ENCODE measurements at places on chromosomes 5 and 9.

DNA sequence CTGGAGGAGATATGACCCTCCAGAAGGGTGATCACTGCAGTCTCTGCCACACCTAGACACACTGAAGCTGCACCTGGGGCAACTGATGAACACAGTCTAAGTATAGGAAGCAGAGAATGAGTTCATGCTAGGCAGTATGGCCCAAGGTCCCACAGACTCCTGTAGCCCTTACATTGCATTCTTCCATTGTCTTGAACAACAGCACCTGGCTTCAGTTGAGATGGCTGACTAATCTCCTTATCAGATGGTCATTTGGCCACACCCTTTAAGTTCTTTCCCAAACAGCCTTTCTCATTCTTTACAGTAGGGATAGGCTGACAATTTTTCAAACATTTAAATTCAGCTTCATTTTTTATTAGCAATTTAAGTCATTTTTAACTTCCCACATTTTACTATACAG lies 23.1 kb downstream of the CENPK start:
- H3K27ac ChIP-seq: no peak overlapping the region
- H3K4me1 ChIP-seq: no peaks in the 10 kb centered on the region
- peaks cover 28% of the 10 kb centered on the region for H3K36me3 ChIP-seq
- H3K27me3 ChIP-seq: no peaks in the 10 kb centered on the region
- DNase-seq: no peak

GRCh38 chr5:99010294-99010693 lies 81.5 kb upstream of the CHD1 start:
- no peak for DNase-seq
- H3K4me1 ChIP-seq: peaks cover 10% of the 10 kb centered on the region
- H3K4me3 ChIP-seq: no peak overlapping the region
- H3K36me3 ChIP-seq: peaks cover 7% of the 10 kb centered on the region
- no peaks in the 10 kb centered on the region for H3K27me3 ChIP-seq
- H3K27ac ChIP-seq: no peak overlapping the region

GRCh38 chr9:34992376-34992951 lies 2.9 kb downstream of the DNAJB5 start:
- no peak for DNase-seq
- peak overlapping the region; percentile 67 for H3K4me3 ChIP-seq
- peaks cover 4% of the 10 kb centered on the region for H3K36me3 ChIP-seq
- H3K27me3 ChIP-seq: no peaks in the 10 kb centered on the region
- H3K4me1 ChIP-seq: peaks cover 46% of the 10 kb centered on the region

DNA sequence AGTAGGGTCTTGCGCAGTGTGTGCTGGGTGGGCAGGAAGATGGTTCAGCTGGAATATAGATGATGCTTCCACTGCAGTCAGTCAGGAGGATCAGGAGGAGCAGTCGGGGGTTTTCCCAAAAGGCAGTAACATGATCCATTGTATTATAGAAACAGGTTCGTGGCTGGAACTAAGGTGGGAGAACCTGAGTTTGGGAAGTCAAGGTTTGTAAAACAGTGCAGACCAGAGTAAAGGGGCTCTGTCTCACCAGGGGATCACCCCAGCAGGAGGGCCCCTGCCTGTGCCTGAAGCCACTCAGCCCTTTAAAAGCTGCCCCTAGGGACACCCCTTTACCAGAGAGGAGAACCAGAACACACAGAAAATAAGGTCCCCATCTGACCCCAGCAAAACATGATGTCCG lies 213.4 kb downstream of the AUH start:
- no peak overlapping the region for H3K4me3 ChIP-seq
- no peak for DNase-seq

DNA sequence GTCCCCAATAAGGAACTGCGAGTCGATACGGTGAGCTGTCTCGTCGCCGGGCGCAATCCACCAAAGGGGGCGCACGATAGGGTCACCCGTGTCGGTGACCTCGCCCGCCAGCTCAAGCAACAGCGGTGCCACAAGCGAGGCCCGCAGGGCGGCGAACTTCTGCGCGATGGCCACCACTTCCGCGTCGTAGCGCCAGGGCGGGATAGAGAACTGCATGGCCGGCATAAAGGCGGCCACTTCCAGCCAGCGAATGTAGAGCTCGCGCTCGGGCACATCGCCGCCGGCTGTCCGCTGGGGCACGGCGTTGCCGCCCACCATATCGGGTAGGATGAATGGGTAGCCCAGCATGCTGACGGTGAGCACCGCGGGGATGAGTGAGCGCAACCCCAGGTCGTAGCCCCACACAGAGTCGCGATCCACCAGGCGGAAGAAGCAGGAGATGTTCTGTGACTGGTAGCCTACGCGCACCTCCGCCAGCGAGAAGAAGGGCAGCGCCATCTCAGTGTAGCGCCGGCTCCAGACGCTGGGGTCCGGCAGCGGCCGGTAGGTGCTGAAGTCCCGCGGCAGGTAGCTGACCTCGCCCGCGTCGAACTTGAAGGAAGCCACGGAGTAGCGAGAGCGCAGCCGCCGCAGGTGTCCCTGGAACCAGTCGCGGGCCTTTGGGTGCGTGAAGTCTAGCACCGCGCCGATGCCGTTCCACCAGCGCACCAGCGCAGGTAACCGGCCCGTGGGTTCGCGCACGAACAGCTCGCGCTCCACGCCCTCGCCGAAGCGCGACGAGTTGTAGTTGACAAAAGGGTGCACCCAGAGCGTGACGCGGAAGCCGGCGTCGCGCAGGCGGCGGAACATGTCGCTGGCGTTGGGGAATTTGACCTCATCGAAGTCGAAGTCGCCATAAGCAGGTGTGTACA lies 5.5 kb downstream of the MYORG start:
- no peak overlapping the region for H3K4me3 ChIP-seq
- peaks cover 8% of the 10 kb centered on the region for H3K4me1 ChIP-seq
- DNase-seq: no peak
- peaks cover 17% of the 10 kb centered on the region for H3K36me3 ChIP-seq
- peaks cover 20% of the 10 kb centered on the region for H3K27me3 ChIP-seq
- H3K27ac ChIP-seq: no peak overlapping the region

DNA sequence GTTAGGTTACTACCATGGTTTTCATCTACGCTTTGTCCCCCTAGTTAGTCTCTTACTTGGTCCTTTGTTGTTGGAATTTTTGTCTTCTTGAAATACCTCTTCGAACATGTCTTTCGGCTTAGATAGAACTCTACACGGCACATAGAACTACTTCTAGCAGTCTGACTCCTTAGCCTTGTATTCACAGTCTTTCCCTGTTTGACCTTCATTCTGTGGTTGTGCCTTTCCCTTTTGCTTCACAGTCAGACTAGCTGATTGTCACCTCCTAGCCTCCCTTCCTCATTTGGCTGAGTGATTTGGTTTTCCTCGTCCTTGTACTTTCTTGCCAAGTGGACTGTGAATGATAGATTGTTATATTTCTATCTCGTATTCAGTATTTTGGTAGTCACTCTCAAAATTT lies 10.7 kb downstream of the SMAD5 start:
- H3K4me3 ChIP-seq: no peak overlapping the region
- no peaks in the 10 kb centered on the region for H3K27me3 ChIP-seq
- H3K36me3 ChIP-seq: no peaks in the 10 kb centered on the region
- no peak for DNase-seq

GRCh38 chr5:6765612-6766525 lies 52.6 kb downstream of the TENT4A start:
- no peaks in the 10 kb centered on the region for H3K27me3 ChIP-seq
- peak; percentile 72 for DNase-seq
- H3K4me3 ChIP-seq: no peak overlapping the region
- H3K36me3 ChIP-seq: no peaks in the 10 kb centered on the region

DNA sequence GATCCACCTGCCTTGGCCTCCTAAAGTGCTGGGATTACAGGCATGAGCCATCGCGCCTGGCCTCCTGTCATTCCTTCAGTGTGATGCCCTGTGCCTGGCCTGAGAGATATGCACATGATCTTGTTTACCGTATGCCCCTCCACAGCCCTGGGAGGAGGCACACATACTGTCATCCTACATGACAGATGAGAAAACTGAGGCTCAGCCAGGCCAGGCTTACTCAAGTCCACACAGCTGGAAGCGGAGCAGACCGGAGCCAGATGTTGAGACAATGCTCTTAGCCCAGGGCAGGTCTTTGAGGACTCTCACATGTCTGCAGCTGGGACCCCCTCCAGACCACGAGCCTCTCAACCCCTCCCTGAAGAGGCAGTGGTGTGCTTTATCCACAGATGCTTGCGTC lies 38.7 kb upstream of the SH3PXD2B start:
- DNase-seq: no peak
- no peaks in the 10 kb centered on the region for H3K27me3 ChIP-seq
- no peaks in the 10 kb centered on the region for H3K36me3 ChIP-seq
- peaks cover 12% of the 10 kb centered on the region for H3K4me1 ChIP-seq

DNA sequence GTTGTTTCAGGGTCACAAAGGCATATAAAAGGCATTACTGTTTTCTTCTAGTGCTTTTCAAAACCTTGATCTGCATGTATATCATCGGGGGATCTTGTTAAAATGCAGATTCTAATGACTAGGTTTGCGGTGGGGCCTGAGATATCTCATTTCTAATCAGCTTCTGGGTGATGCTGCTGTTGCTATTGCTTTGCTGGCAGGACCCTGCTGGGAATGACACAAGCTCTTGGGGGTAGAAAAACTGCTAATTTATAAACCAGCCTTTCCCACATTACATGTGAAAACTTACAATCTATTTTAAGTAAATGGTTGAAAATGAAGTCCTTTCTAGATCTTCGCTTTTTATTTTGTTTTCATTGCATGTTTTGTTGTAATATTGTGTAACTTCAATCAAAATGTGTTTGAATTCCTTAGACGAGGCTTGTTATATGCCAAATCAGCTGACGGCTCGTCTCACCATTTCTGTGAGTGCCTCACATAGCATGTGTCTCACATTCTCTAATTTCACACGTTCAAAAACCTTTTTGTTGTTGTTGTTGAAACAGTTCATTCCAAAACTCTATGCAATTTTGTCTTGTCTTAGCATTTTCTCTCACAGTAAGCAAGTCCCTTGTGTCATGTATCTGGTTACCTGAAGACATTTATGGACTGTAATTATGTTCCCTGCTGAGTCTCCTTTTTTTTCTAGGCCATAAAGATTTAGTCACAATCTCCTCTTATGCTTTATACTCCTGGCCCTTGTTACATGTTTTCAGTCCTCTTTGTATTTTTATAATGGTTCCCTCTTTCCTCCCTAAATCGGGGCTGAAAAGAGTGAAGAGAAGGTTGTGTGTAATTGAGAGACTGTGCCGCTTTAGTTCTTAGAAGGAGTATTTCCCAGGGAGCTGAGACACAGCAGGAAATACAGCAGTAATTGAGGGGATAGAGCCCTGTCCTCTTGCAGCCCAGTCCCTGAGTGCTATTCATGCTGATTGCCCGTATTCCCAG lies 521.0 kb upstream of the SEMA6A start:
- H3K4me3 ChIP-seq: no peak overlapping the region
- no peaks in the 10 kb centered on the region for H3K27me3 ChIP-seq
- no peak overlapping the region for H3K27ac ChIP-seq
- H3K36me3 ChIP-seq: no peaks in the 10 kb centered on the region
- H3K4me1 ChIP-seq: peaks cover 24% of the 10 kb centered on the region

DNA sequence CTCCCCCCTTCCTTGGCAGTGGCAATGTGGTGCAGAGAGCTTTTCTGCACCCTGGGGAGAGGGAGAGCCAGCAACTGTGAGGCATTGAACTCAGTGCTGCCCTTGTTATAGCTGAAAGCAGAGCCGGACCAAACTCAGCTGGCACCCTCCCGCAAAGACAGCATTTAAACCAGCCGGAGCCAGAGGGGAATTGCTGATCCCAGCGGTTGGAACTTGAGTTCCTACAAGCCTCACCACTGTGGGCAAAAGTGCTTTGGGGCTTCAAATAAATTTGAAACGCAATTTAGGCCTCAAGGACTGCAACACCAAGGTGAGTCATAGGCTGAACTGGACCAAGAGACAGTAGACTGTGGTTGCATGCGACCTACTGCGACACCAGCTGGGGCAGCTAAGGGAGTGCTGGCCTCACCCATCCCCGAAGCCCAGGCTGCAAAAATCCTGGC lies 207.6 kb upstream of the CDKN2B start:
- no peaks in the 10 kb centered on the region for H3K36me3 ChIP-seq
- H3K4me3 ChIP-seq: no peak overlapping the region
- DNase-seq: no peak
- peaks cover 8% of the 10 kb centered on the region for H3K4me1 ChIP-seq
- H3K27ac ChIP-seq: no peak overlapping the region

GRCh38 chr9:107221321-107221720 lies 61.8 kb upstream of the RAD23B start:
- H3K27me3 ChIP-seq: no peaks in the 10 kb centered on the region
- DNase-seq: no peak
- H3K36me3 ChIP-seq: no peaks in the 10 kb centered on the region
- no peak overlapping the region for H3K4me3 ChIP-seq
- peaks cover 15% of the 10 kb centered on the region for H3K4me1 ChIP-seq

- no peaks in the 10 kb centered on the region for H3K27me3 ChIP-seq
- no peak for DNase-seq
- H3K27ac ChIP-seq: no peak overlapping the region
- no peaks in the 10 kb centered on the region for H3K4me1 ChIP-seq
Measured at GRCh38 chr5:39696672-39697398, 272.1 kb upstream of the DAB2 start.

DNA sequence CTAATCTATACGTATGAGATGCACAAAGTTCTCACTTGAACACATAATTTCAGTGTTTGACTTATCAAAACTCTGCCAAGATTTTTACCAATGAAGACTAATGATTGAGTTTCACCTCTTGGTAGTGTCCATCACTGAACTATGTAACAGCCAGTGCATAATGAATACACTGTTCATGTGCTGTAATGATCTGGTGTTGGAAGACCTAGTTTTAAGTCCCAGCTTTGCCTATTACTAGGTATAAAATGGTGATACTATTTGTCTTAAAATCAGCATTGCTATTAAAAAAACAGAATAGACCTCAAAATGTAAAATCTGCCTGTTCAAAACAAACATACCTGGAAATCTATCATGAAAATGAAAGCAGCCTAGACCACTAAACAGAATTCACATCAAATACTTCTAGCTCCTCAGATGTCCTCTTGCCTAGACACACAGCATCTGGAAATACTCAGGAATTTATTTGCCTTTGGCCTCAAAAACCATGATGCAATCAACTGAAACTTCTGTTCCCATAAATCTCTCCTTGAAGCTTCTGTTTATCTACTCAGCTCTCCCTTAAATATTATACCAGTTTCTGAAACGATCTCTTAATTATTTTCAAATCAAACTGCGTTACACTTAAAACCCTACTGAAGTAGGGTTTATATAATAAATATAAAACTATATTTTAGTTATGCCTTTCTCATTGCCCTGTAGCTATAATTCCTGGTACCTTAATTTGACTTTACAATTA lies 38.1 kb downstream of the MRPS27 start:
- no peak overlapping the region for H3K4me3 ChIP-seq
- no peaks in the 10 kb centered on the region for H3K27me3 ChIP-seq
- peaks cover 18% of the 10 kb centered on the region for H3K36me3 ChIP-seq
- H3K4me1 ChIP-seq: no peaks in the 10 kb centered on the region
- no peak for DNase-seq

- no peaks in the 10 kb centered on the region for H3K4me1 ChIP-seq
- H3K4me3 ChIP-seq: no peak overlapping the region
- no peak overlapping the region for H3K27ac ChIP-seq
- DNase-seq: no peak
- peaks cover 5% of the 10 kb centered on the region for H3K27me3 ChIP-seq
Measured at GRCh38 chr5:137838976-137839375, 28.7 kb upstream of the MYOT start.

- H3K27me3 ChIP-seq: no peaks in the 10 kb centered on the region
- no peak overlapping the region for H3K4me3 ChIP-seq
- no peak overlapping the region for H3K27ac ChIP-seq
- no peaks in the 10 kb centered on the region for H3K4me1 ChIP-seq
- H3K36me3 ChIP-seq: no peaks in the 10 kb centered on the region
- no peak for DNase-seq
Measured at GRCh38 chr5:172744123-172745104, 26.6 kb downstream of the DUSP1 start.
